Cardiac fibroblast (primary cell): ENCODE measurements at places on chromosomes 2 and 18.

- DNase-seq = no peak
These were observed 83.4 kb downstream of the CALCRL start for GRCh38 chr2:187364696-187365095.

DNA sequence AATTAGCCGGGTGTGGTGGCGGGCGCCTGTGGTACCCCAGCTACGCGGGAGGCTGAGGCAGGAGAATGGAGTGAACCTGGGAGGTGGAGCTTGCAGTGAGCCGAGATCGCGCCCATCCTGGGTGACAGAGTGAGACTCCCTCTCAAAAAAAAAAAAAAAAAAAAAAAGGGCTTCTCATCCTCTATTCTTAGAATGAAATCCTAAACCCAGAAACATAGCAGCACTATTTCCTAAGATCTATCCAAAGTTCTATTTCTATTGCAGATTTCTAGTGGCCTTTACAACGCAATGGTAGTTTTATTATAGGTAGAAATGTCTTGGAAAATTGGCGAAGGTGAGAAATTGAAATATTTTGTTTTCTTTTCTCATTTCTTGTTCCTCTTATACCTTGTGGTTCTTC, 501.0 kb upstream of the SETBP1 start:
- no peak for DNase-seq

DNA sequence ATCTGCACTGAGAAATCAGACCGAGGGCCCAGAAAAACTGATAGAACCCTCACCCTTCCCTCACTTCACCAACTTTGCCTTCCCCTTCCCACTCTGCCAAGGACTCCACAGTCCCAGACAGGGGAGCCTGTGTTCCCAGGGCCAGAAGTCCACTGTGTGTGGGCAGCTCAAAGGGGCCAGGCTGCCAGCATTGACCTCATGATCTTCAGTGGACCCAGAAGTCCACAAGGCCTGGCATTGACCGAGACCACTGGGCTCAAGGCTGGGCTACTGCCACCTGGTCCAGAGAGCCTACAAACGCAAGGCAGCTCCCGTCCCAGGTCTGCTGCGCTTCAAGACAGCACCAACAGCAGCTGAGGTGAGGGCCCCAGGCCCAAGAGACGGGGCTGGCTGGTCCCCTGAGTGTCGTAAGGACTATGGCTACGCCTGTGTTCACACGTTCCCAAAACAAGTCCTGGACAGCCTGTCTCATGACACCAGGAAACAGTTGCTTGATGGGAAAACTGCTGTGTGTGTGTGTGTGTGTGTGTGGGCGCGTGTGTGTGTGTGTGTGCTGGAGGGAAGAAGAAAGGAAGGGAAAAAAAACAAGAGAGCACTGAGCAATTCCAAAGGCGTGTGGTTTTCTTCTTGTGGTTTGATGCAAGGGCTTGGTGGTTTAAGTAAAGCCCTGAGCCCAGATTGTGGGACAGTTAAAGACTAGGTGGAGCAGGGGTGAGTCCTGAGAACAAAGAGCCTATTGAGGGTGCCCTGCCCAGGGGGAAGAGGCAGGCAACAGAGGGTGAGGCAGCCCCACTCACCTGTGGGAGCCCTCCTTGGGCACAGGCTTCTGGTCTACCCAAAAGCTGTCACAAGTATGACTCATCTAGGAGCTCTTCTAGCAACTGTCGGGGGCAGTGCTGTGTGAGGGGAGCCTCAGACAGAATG, 46.6 kb upstream of the ZBTB7C start:
- peak; percentile 91 for DNase-seq

DNA sequence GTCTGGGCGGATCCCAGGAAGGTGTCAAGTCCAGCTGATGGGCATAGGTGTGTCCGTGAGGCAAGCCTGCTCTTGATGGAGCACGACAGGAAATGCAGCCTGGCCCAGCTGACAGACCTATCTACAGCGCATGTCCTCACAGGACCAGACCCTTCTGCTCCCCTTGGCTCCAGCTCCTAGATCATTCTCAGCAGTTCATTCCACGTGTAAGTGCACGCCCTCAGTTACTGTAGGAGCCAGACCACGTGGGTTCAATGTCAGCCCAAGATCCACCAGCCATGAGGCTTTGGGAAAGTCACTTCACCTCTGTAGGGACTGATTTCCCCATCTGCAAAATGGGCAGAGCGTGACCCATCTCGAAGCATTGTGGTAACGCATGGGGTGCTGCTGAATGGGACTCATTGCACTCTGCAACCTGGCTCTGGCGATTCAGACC, 47.8 kb downstream of the TMEM17 start:
- no peak for DNase-seq

- DNase-seq = peak; percentile 42
These were observed 113.7 kb downstream of the SRBD1 start for GRCh38 chr2:45497355-45497754.

- no peak for DNase-seq
These were observed 84.5 kb upstream of the NOSTRIN start for GRCh38 chr2:168717790-168718502.

DNA sequence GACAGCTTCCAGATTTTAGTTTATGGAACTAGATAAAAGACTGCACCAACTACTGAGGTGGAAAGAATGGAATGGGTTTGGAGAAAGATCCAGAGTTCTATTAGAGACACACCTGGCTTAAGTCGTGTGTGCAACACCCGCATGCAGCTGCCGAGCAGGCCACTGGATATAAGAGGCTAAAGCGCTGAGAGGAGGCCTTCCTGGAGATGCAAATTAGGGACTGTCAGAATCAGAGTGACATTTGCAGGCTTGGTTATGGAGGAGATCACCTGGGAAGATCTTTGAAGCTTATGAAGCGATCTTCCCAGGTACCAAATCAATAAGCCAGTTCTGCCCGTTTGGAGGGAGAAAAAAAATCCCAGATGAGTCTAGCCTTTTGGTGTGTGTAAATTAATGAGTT, 30.4 kb upstream of the KLHL29 start:
- DNase-seq = no peak

- DNase-seq = no peak
These were observed 90.2 kb upstream of the ODC1 start for GRCh38 chr2:10538224-10538894.

DNA sequence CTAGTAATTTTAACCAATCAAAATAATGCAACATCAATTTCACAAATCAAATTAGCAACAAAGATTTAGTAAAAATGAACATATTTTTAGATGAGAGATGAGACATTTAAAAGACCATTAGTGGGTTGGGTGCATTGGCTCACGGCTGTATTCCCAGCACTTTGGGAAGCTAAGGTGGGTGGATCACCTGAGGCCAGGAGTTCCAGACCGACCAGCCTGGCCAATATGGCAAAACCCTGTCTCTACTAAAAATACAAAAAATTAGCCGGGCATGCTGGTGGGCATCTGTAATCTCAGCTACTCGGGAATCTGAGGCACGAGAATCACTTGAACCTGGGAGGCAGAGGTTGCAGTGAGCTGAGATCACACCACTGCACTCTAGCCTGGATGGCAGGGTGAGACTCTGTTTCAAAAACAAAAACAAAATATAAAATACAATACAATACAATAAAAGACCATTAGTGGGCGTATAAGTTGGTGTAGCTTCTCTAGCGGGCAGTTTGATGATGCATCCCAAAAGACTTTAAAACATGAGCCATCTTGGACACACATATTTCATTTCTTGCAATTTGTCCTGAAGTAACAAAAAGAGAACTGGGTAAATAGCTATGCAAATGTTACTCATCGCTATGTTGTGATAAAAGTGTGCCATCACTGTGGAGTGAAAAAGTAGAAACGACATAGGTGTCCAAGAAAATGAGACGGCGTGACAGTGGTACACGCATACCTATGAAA, 101.8 kb downstream of the COL6A3 start:
- DNase-seq = no peak

- DNase-seq = no peak
These were observed 8.7 kb downstream of the MAL start for GRCh38 chr2:95034221-95034620.

DNA sequence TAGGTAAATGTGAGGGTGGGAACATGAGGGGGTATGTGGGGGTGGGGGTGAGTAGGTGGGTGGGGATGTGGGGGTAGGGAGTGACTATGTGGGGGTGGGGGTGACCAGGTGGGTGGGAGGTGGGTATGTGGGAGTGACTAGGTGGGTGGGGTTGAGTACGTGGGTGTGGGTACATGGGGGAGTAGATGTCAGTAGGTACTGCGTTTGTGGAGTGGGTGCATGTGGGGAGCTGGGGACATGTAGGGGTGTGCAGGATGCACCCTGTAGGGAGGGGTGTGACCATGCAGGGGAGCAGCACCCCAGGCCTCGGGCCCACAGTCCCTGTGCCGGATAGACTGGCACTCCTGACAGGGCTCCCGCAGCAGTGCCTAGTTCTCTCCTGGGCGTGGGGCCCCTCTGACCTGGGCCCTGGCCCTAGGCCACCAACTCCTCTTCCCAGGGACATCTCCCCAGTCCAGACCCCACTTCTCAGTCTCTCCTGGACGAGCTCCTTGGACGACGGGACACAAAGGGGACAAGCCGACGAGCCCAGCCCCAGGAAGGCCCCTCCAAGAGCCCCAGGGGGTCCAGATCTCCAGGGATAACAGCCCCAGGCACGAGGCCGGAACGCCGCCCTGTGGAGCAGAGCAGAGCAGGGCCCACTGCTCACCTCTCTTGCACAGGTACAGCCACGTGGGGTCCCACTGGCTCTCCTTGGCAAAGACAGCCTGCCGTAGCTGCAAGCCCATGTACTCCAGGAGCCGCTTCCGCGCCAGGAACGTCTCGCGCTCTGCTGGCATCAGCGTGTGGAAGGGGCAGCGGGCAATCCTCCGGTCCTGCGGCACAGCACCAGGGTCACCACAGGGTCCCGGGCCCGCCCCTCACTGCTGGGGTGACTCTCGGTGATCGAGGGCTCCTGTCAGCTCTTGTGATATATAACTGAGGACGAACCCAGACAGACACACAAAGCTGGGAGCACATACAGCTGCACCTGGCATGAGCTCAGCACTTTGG, 58.2 kb downstream of the ANKMY1 start:
- no peak for DNase-seq
